ENCODE measurements at places on chromosomes 13 and 19.

- DNase-seq = no peak
Measured at GRCh38 chr19:38457690-38458405, 24.4 kb downstream of the RYR1 start.

DNA sequence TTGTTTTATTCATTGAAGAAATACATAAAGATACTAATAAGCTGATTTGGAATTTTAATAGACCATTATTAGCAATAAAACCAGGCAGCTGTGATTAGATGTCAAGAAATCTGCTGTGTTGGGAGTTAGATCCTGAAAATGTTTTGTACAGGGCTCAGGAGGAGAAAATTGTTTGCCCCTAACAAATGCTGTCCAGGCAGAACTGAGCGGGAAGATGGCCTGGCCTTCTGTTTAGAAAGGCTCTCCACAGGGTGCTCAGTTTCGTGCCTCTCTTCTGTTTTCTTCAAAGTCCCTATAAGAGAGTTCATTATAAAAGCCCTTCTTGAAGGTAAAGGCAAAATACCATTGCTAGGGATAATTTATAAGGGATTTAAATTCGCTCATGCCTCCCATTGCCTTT, 64.1 kb downstream of the ERCC5 start:
- DNase-seq = no peak

DNA sequence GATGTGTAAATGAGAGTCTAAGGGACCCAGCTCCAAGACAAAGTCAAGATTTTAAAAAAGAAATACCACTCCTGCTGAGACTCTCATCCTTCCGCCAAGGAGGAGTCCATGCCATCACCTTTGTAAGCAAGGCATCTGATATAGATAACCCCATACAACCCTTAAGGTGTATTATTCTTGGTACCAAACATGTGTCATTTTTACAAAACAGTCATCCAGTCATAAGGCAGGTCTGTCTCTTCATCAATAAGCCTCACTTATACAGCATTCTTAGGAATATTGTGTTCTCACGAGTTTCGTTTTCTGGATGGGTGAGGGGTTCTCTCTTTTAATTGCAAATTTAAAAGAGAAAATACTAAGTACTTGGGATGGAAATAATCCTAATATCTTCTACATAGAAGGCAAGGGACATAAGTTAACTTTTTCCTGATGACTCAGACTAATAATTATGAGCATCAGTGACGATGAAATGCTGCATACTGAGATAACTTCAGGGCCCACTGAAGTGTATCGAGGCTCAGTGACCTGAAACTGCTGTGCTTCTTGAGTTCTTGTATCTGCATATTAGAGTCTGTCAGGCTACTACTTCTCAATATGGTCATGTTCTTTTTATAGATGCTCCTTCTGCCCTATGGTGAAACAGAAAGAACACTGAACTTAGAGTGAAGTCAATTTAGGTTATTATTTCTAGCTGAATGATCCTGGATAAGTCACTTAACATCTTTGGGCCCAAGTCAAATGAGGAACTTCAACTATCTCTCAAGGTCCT, 166.6 kb downstream of the KLF12 start:
- DNase-seq = no peak

- no peak for DNase-seq
Measured at GRCh38 chr19:9958379-9958821, 22.1 kb upstream of the OLFM2 start.

DNA sequence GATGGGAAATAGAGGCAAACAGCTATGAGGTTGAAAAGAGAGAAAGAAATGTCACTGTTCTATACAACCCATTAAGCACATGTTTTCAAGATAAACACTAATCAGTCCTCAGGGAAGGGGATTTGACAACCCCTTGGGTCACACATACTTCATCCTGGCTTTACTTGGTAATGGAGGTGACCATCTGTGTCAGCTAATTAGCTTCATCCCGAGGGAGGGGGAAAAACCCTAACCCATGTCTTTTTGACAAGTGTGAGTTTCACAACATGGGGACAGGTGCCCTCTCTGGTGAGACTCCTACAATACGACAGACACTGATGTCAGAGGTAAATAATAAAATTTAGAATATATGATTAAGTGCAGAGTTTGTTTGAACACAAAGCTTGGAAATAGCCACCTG, 43.1 kb downstream of the ZNF611 start:
- no peak for DNase-seq

GRCh38 chr19:13012690-13013608, 17.7 kb downstream of the NFIX start:
- no peak for DNase-seq

- DNase-seq = no peak
Measured at GRCh38 chr13:106028911-106029310, 506.6 kb downstream of the EFNB2 start.

- DNase-seq = no peak
Measured at GRCh38 chr19:6038634-6039405, 60.9 kb upstream of the RANBP3 start.

- no peak for DNase-seq
Measured at GRCh38 chr13:23583491-23583890, 13.3 kb downstream of the TNFRSF19 start.

DNA sequence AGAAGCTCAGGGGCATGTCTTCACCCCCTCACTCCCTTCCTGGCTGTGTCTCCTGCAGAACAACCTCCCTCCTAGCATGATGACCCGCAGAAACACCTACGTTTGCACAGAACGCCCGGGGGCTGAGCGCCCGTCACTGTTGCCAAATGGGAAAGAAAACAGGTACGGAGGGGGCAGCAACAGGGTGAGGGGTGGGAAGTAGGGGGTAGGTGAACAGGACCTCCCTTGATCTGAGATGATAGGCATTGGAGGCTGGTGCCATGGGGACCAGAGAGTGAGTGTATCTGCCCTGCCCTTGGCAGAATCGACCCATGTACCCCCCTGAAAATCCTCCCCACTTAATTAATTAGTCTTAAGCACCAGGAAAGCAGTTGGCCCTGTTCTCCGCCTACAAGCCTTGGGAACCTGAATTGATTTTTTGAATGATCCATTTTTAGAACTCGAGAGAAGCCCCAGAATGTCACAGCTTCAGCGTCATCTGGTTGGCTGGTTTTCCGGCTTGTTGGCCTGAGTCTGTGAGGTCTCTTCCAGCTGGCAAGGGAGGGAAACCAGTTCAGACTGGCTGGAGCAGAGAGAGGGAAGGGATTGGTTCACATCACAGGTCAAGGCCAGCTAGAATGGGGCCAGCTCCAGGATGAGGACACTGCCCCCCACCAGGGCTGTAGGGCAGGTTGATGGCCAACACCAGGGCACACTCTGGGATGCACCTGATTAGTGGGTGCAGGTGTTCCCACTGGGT, 28.2 kb downstream of the CKM start:
- DNase-seq = no peak

DNA sequence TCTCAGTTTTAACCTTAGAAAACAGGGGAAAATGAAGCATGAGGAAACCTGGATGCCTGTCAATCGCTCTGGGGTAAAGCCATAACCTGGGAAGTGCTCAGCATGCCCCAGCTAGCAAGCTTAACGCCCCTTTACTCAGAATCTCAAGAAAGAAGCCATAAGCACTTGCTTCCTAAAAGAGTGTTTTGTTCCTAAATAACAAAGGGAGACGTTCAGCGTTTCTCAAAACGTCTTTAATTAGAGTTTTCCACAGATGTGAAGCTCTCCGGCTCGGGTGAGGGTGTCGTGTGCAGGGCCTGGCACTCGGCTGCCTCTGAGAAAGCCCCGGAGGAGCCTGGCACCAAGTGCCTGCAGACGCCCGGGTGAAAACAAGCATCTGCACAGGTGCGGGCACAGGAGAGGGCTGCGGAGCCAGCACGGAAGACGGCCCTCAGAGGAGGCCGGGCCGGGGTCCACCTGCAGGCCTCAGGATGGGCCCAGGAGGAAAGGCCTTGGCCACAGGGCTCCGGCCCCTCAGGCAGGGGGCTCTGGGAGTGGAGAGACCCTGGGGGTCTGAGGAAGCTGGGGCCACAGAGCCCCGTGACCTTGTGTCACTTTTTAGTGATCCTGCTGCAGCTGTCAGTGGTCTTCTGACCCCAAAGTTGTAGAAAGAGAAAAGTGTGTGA, 6.2 kb downstream of the GAS6 start:
- no peak for DNase-seq

GRCh38 chr13:38636761-38637160, 50.1 kb upstream of the FREM2 start:
- DNase-seq = no peak

DNA sequence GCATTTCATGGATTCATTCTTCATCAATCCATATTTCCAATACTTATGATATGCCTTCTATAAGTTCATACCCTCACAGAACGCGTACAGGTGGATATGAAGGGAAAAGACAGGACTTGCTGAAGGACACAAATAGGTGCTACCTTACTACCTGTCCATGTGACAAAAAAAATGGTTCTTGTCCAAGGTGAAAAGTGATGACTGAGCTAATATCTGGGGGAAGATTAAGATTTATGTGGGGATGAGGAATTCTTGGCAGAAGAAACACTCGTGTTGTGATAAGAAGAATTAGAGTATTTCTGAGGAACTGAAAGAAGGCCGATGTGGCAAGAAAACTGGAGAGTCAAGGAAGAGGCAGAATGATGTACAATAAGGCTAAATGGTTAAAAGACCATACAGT, 356.4 kb upstream of the ATXN8OS start:
- DNase-seq = no peak

GRCh38 chr13:28047757-28048388, 52.5 kb downstream of the FLT3 start:
- DNase-seq = no peak

DNA sequence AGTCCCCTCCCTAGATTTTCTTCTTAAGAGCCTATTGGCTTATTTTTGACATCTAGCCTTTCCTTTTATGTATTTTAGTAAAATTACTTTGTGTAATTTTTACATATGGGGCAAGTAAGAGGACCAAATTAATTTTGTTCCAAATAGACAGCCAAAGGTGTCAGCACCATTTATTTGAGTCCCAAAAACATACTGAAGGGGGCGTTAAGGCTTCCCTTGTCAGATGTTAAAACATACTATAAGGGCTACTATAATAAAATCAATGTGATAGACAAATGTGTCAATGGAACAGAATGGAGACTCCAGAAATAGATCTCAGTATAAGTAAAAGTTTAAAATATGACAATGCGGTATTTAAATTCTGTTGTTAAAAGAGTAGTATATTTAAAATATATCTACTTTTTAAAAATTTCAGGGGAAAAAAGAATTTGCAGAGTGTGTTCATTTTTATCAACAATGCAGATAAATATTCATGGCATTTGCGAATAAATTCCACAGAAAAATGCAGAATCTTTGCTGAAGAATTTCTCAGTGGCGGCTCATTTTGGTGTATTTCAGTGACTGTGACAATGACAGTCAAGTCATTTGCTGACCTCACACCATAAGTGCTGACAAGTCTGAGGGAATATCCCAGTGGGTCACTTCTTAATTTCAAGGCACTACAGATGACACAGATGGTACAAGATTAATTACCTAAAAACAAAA, 133.7 kb downstream of the MTUS2 start:
- no peak for DNase-seq

DNA sequence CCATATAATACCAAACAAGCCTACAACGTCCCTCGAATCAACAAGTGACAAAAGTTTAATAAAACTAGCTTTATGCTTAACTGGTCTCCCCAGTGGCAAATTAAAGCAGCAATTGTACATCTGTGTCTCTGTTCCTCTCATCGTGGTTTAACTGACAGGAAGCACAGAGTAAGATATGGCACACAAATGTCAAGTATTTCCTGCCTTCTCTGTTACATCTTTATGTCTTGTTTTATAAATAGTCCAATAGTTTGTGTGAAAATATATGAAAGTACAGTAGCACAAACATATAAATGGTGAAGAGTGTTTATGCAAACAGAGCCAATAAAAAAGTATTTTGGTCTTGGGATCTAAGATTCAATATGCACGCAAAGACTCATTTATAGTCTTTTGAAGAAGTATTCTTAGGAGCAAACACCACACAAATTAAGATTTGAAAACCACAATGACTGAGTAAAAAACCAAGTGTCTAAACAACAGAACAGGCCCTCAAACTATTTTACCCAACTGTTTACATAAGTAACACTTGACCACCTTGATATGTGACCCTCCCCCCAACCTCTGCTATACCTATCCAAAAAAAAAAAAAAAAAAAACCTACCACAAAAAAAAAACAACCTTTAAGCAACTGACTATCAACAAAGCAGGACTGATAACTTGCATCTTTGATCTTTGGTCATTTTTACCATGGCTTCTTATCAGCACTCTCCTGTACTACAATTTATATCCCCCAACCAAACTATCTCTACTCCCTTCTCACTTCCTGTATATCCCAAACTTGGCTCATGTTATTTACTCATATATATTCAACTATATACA, 14.0 kb downstream of the ELF1 start:
- DNase-seq = no peak

GRCh38 chr19:29761575-29762232, 46.6 kb upstream of the C19orf12 start:
- DNase-seq = no peak

DNA sequence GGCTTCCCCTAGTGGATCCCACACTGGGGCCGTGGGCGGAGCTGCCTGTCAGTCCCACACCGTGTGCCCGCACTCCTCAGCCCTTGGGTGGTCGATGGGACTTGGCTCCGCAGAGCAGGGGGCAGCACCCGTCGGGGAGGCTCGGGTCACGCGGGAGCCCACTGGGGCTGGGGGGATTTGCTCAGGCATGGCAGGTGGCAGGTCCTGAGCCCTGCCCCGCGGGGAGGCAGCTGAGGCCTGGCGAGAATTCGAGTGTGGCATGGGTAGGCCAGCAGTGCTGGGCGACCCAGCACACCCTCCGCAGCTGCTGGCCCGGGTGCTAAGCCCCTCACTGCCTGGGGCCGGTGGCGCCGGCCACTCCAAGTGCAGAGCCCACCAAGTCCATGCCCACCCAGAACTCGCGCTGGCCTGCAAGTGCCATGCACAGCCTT, 481.7 kb upstream of the PRR20A start:
- no peak for DNase-seq

DNA sequence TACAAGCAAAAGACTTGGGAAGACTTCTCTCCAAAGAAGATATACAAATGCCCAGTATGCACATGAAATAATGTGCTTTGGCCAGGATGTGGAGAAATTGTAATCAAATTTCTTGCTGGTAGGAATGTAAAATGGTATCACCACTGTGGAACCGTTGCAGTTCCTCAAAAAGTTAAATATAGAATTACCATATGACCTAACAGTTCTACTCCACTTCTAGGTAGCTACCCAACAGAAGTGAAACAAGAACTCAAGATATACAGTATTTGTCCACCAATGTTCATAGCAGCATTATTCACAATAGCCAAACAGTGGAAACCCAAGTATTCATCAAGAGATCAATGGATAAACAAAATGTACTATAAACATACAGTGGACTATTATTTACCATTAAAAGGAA, 95.0 kb upstream of the KLF5 start:
- DNase-seq = no peak

DNA sequence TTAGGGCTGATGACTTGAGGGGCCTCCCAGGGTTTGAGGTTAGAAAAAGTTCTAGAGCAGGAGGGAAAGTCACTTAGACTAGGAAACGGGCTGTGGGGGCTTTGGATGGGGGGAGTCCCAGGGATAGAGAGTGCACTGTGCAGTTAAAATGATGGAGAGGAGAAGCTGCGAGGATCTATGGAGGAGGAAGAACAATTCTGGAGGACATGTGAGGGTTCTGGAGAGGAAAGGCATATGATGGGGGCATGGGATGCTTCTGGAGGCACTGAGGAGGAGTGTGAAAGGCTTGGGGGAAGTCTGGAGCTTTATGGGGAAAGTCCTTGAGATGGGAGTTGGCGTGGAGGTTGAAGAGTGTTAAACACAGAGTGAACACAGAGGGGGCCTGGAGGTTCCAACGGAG, 2.2 kb downstream of the KCNC3 start:
- DNase-seq = no peak

GRCh38 chr19:17687141-17687856, 855 bp downstream of the UNC13A start:
- no peak for DNase-seq

- no peak for DNase-seq
Measured at GRCh38 chr13:90416519-90416918, 931.0 kb upstream of the MIR17HG start.

Data from stimulated activated CD8-positive, alpha-beta memory T cell treated with anti-CD3 and anti-CD28 coated beads, Interleukin-7, amount 100 ng/mL, for 4 hours (primary cell).